ENCODE measurements at places on chromosomes 13 and 19.

DNA sequence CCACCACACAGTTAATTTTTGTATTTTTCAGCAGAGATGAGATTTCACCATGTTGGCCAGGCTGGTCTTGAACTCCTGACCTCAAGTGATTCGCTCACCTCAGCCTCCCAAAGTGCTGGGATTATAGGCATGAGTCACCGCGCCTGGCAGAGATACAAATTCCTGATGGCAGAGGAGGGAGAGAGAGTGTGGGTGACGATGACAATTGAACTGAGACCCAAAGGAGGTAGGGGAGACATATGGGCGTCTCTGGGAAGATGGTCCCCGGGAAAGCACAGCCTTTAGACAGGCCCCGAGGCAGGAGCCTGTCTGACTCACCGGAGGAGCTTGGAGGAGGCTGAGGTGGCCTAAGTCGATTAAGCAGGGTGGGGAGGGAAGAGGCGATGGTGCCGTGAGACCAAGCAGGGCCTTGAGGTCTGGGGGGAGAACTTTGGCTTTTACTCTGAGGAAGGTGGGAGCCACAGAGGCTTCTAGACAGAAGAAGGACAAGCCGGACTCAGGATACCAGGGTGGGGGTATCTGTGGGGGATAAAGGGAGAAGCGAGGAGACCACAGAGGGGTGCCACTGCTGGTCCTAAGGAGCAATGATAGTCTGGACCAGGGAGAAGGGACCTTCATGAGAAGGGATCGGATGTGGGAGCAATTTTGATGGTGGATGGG is 38.2 kb downstream of the ARRDC2 start:
- DNase-seq = no peak

DNA sequence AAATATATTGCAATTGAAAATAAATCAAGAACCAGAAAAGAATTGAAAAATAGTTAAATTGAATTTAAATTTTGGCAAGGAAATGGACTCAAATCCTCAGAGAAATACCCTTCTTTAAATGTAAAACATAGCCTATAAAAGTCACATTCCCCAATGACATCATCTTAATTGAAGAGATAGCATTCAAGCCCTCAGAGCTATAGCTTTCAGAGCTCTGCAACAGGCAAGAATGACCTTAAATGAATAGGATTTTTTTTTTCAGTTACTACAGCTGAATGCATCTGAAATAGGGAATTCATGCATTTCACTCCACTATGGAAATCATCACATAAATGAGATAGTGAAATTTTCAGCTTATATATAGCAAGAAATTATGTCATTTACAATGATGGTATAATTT is 1049.0 kb downstream of the OLFM4 start:
- no peak for DNase-seq

GRCh38 chr19:6737873-6738786 is 750 bp upstream of the GPR108 start:
- peak; percentile 86 for DNase-seq

GRCh38 chr13:80070024-80070703 is 270.8 kb downstream of the SPRY2 start:
- DNase-seq = no peak

DNA sequence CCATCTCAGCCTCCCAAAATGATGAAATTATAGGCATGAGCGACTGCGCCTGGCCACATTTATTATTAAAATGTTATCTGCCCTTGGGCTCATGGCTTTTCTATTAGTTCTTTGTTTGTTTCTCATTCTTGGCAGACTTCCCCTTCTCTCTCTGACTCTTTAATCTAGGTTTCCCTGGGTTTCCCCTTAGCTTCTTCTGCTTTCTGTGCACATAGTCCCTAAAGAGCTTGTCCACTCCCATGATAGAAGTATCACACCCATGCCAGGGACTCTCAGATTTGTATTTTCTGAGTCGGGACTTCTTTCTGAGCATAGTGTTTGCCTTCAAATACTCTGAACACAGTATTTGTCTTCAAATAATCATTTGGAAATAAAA is 38.6 kb upstream of the ITM2B start:
- DNase-seq = no peak

All from NCI-H446 (cell line).